ENCODE measurements at places on chromosomes 6 and 20.
A peak's percentile ranks its signal among the peaks of the same experiment; 100 is the strongest.

- no peak for DNase-seq
These were observed 24.7 kb upstream of the PYGB start for GRCh38 chr20:25223179-25223661.

GRCh38 chr6:65098349-65098748 is 608.7 kb downstream of the EYS start:
- DNase-seq = no peak

DNA sequence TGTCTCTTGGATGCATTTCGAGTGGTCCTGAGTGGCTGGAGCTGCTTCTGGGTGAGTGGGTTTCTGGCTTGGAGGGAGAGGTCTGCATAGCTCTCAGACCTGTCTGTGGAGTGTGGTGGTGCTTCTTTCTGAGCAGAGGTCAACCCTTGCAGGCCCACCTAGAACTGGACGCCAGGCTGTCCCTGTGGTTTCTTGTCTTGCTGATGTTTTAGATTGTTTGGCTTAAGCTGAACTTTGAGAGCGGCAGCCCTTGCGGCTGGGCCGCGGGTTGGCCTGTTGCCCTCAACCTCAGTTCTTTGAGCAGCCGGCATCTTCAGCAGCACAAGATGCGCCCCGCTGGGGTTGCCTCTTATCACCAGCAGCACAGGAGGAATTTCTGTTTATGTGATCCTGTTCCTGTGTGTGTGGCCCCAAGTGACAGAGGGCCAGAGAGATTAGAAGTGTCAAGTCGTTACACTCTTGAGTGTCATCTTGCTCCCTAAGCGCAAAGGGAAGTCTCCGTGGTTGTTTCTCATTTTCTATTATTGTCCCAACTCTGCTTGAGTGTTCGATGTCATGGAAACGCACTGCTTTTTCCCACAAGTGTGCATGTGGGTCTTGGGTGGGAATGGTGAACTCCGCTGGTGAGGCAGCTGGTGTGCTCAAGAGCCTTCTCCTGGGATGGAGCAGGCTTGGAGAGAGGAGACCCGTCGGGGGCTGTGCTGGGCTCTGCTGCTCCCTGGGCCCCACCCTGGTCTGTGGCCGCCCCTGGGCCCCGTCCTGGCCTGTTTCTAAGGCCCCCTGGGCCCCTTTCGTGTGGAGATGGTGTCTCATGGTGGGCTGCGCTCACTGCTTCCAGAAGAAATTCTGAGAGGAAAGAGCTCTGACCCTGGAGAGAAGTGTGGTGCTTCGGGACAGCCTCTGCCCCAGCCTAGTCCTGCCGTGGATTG is 20.1 kb upstream of the SLC22A1 start:
- no peak for DNase-seq

DNA sequence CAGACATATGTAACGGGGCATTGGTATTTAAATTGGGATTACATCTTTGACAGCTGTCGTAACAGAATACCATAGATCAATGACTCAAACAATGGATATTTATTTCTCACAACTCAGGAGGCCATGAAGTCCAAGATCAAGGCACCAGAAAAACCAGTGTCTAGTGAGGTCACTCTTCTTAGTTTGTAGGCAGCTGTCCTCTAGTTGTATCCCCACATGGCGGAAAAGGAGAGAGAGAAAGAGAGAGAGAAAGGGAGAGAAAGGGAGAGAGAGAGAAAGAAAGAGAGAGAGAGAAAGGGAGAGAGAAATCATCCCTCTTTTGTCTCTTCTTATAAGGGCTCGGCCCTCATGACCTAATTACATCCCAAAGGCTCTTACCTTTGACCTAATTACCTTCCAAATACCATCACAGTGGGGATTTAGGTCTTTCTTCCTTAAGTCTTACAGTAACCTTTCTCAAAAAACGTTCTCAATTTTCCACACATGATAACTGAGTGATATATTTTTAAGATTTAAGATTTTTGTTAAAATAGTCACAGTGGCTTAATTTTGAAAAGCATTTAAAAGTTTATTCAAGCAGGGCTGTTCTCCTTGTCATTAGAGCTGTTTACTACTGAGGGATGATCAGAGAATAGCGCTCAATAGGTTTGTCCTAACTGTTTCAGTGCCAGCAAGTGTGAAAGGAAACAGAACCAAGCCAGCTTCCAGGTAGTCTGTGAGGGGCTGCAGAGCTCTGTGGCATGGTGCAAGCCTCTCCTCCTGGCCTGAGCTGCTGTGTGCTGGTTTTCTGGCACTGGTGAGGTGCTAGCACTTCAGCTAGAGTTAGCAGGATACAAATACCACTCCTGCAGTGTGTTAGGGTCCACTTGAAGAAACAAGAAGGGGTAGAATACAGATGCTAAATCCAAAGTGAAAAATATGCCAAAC is 79.0 kb downstream of the IMPG1 start:
- no peak for DNase-seq

GRCh38 chr20:3784216-3784853 is 2.2 kb downstream of the CENPB start:
- DNase-seq = no peak

DNA sequence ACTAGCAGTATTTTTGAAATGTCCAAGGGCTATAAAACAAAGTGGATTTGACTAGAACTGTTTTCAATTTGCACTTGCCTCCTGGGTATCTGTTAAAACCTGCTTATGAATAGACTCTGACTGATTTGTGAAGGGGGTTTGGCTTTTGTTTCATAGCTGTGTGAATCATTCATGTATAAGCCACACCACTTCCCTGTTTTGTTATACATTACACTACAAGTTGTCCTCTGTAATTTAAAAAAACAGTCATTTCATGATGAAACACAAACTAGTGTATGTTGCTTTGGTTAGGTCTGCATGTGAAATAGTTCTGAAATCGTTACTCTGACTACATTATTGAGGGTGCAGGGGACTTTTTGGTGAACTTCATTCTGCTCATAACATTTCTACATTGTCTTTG is 121.7 kb downstream of the NKAIN2 start:
- no peak for DNase-seq

GRCh38 chr6:113809826-113810225 is 47.3 kb upstream of the MARCKS start:
- DNase-seq = peak; percentile 6

DNA sequence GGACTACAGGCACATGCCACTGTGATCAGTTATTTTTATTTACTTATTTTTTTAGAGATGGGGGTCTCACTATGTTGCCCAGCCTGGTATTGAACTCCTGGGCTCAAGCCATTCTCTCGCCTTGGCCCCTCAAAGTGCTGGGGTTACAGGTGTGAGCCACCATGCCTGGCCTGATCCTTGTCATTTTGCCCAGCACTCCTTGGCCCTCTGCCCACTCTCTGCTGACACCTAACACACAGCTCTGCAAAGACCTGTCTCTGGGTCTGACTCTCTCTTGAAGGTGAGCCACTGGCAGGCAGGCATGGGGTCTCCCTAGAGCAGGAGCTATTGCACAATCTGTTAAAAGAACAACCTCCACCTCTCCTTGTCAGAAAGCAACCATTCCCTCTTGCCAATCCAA is 155.6 kb downstream of the ZFP64 start:
- no peak for DNase-seq

GRCh38 chr6:134082191-134082590 is 29.8 kb upstream of the SLC2A12 start:
- DNase-seq = no peak

DNA sequence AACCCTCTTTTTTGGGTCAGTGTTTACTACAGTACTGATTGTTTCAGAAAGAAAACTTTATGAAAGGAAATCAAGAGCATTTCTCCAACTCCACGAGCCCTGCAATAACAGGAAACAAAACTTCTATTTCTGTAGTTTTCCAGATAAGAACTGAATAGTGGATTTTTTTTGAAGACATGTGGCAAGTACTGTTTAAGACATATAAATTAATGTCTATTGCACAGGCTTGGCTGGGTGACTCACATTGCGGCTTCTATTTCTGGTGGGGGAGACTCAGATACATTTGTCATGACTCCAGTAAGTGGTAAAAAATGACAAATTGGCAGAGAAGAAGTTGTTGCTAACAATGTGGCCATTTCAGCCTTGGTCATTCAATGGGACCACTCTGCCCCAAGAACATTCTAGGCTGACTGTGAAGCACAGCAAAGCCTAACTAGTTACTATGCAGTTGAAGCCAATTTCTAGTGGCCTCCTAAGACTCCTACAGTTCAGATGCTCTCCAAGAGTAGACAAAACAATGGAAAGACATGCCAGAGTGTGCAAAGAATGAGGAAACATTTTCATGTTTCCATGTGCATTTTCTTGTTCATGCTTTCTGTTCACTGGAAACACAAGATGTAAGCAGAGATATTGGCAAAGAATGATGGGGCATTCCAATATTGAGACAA is 200.9 kb downstream of the EDN1 start:
- DNase-seq = no peak

GRCh38 chr6:25344827-25345226 is 65.7 kb downstream of the CARMIL1 start:
- no peak for DNase-seq

GRCh38 chr6:73263570-73263909 is 544 bp upstream of the KHDC1 start:
- DNase-seq = no peak

DNA sequence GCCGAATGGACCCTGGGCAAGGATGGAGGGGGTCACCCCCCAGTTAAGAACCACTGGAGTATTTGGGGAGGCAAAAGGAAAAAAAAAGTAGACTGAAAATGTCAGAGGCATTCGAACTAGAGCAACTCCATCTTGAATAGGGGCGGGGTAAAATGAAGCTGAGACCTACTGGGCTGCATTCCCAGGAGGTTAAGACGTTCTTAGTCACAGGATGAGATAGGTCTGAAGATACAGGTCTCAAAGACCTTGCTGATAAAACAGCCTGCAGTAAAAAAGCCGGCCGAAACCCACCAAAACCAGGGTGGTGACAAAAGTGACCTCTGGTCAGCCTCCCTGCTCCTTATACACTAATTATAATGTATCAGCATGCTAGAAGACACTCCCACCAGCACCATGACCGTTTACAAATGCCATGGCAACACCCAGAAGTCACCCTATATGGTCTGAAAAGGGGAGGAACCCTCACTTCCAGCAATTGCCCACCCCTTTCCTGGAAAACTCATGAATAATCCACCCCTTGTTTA is 70.4 kb upstream of the KCNG1 start:
- DNase-seq = no peak

GRCh38 chr20:63532449-63532971 is 4.7 kb downstream of the PTK6 start:
- DNase-seq = no peak

DNA sequence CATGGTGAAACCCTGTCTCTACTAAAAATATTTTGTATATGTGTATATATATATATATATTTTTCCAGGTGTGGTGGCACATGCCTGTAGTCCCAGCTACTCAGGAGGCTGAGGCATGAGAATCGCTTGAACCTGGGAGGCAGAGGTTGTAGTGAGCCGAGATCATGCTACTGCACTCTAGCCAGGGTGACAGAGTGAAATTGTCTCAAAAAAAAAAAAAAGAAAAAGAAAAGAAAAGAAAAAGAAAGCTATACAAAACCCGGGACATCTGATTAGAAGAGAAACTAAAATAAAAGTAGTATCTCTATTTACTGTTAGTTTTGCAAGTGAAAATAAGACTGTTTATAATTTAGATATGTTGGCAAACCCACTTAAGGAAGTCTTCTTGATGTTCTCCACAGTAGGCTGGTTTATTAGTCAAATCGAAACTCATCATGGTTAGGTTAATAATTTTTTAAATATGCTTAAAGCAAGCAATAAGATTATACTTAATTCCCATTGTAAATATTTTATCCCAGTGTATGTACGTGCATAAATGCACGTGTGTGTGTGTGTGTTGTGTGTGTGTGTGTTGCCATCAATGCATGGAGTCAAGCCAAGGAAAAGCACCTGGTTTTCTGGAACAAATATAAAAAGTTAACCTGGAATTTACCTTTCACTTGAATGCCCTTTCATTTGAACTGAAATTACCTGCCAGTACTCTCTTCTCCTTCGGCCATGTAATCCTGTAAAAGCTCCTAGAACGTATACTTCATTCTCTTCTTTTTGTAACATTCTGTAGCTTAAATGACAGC is 7.1 kb downstream of the VNN2 start:
- DNase-seq = no peak

- DNase-seq = no peak
These were observed 1.3 kb upstream of the SMLR1 start for GRCh38 chr6:130825772-130826441.

GRCh38 chr20:2864626-2865025 is 8.7 kb upstream of the PTPRA start:
- no peak for DNase-seq

GRCh38 chr6:134288538-134289203 is 29.2 kb downstream of the SGK1 start:
- no peak for DNase-seq

- DNase-seq = no peak
These were observed 40.3 kb upstream of the ZFAND3 start for GRCh38 chr6:37779111-37779800.

All from CD4-positive, alpha-beta T cell treated with Interleukin-4 for 1 hour (primary cell).